ENCODE measurements at places on chromosomes 3 and 15.

GRCh38 chr15:39273717-39274411 lies 307.0 kb upstream of the THBS1 start:
- no peak for DNase-seq

DNA sequence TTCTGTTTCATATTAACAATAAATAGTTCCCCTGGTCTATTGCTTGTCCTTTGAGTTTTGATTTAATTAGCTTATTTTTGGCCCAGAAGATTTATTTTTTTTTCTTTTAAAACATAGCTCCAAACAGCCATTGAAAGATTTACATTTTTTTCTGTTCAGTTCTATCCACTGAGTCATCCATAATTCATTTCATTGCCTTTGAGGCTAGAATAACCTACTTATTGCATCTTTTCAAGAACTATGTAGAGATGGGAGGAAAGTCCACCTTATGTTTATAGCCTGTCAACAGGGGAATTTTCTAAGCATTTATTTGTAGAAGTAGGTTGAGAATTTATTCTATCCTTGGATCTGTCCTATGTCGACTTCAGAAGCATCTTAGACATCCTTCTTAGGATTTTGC lies 53.4 kb upstream of the CHD2 start:
- no peak for DNase-seq

GRCh38 chr15:68616397-68616796 lies 37.6 kb downstream of the CORO2B start:
- no peak for DNase-seq

- no peak for DNase-seq
Measured at GRCh38 chr15:101675796-101676582, 23.8 kb upstream of the TM2D3 start.

GRCh38 chr3:195458316-195458717 lies 15.5 kb upstream of the ACAP2 start:
- DNase-seq: no peak

DNA sequence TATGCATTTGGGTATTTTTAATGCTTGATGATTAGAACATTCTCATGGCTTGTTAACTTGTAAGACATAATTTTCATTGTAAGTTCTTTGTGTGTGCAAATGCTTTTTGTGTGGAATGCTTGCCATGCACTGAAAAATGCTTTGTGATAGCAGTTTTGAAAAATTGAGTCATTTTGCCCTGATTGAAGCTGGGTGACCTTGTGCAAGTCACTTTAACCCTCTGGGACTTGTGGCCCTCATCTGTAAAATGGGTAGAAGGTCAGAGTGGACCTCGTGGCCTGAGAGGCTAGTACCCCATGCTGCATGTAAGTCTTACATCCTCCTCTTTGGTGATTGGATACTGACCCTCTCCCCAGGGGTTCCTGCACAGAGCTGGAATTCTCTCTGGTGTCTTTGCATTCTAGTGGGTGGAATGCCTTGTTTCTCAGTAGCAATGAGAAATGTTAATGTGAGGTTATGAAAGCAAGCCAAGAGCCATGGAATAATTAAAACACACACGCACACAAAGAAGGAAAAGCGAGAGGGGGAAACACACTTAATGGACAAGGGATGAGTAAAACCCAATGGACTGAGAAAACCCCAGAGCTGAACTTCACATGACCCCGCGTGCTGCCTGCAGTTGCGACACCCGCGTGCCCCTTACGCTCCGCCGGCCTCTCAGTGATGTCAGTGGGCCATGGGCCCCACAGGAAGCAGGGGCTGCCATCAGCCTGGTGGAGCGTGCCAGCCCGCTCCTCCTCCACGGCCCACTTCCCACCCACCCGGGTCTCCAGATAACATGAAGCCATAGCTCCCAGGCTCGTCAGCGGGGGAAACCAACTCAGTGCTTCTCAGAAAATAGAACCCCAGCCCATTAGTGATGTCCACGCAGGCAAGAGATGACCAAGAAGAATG lies 44.0 kb downstream of the SMAD3 start:
- no peak for DNase-seq

- no peak for DNase-seq
Measured at GRCh38 chr3:160134964-160135363, 90.3 kb upstream of the C3orf80 start.

GRCh38 chr15:68769702-68770101 lies 51.0 kb downstream of the ANP32A start:
- DNase-seq: no peak

- no peak for DNase-seq
Measured at GRCh38 chr3:53350652-53351051, 3.3 kb upstream of the DCP1A start.

DNA sequence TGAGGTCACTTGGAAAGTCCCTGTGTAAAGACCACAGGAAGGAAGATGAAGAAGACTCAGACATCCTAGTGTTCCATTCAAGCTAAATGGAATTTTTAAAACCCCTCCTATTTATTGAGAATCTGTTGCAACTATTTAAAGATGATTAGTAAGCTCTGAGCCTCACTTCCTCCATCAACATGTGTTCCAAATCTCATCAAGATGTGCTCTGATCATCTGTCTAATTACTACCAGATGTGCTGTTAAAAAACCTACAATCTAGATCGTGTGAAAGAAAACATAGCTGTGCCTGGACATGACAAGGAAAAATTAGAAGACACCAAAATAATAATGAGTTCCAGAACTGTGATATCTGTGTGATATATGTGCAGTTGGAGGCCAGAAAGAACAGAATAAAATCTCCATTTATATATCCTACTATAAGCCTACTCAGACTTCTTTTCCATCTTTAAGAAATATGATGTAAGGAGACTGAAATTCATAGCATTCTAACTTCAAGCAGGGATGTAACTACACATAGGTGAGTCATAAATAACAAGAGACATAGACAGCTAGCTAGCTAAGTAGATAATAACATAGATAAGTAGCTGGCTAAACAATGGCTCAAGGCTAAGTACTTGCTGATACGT lies 7.8 kb downstream of the XPC start:
- DNase-seq: no peak

DNA sequence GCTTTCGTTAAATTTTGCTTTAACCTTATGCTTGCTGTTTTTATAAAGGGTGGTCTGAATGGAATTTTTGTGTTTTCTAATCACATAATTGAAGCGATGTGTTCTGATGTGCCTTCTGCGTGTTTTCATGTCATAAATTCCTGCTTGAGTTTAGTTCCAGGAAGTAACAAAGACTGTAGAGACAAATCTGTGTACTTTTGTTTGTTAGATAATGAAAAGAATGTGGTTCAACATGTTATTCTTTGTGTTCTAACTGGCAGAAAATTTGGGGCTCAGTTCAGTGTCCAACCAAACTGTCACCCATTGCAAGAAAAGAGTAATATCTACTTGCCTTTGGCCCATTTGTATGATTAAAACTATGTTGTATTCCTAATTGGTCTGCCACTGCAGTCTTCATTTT lies 324.0 kb downstream of the DIPK2A start:
- DNase-seq: no peak

DNA sequence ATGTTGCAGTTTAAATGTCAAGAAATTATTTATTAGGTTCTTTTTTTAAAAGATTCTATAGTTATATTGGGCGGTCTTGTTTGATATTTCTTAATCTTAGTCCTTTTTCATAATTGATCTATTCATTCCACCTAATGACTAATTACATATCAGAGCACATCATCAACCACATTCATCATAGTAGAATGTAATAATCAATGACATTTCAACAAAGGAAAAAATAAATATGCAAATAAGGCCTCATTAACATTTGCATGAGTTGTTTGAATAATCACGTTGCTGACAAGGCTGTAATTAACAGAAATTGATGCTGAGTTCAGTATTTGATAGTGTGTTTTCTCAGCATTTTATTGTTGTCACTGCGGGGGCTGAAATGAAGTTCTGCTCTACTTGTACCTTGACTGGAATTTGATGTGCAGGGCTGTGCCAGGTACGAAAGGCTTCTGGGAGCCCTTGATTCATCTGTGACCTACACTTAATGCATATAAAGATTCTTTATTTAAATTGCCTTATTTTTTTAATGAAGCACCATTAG lies 215.7 kb downstream of the TCF12 start:
- no peak for DNase-seq

DNA sequence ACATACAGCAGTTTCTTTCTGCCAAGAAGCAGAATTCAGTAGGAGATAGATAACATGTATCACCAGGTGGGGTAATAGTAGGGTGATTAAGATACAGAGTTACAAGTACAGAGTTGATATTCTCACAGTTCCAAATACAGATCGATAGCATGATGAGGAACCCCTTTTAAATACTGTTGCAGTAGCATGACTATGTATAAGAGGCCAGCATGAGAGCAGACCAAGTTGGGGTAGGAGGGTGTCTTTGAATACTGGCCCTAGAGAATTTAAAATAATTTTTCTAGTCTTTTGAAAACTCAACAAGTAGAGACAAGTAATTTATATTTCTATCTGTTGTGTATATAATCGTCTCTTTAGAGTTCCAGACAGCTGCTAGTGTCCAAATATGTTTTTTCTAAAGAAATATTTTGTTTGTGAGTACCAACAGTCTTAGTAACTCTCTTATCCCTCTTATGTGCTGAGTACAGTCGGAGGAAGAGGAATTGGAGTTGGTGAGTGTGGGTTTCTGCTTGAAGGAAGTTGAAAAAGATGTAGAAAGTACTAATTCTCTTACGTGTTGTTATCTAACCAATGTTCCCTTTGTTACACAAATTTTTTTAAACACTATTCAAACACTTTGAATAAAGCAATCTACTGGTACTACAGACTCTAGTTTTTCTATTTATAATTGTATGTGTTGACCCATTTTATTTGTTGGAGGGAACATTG lies 30.2 kb downstream of the LYSMD4 start:
- no peak for DNase-seq

GRCh38 chr15:51185213-51186159 lies 90.8 kb upstream of the TNFAIP8L3 start:
- no peak for DNase-seq

- no peak for DNase-seq
Measured at GRCh38 chr3:11769704-11770476, 76.8 kb downstream of the TAMM41 start.

GRCh38 chr3:70177881-70178645 lies 134.4 kb downstream of the MDFIC2 start:
- DNase-seq: no peak

GRCh38 chr3:45204136-45204535 lies 22.0 kb downstream of the TMEM158 start:
- DNase-seq: no peak

DNA sequence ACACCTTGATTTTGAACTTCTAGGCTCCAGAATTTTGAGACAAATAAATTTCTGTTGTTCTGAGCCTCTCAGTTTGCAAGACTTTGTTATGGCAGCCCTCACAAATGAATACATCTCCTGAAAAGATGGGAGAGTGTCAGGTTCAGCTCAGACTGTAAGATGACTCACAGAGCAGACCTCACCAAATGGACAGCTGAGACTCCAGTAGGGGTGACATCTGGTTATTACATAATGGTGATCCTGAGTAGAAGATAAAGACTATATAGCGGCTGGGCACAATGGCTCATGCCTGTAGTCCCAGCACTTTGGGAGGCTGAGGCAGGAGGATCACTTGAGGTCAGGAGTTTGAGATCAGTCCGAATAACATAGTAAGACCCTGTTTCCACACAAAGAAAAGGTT lies 26.2 kb upstream of the MTMR14 start:
- DNase-seq: no peak

- DNase-seq: no peak
Measured at GRCh38 chr3:160003520-160004128, 15.0 kb downstream of the IL12A start.

GRCh38 chr3:119885746-119886530 lies 104.0 kb downstream of the NR1I2 start:
- DNase-seq: no peak

DNA sequence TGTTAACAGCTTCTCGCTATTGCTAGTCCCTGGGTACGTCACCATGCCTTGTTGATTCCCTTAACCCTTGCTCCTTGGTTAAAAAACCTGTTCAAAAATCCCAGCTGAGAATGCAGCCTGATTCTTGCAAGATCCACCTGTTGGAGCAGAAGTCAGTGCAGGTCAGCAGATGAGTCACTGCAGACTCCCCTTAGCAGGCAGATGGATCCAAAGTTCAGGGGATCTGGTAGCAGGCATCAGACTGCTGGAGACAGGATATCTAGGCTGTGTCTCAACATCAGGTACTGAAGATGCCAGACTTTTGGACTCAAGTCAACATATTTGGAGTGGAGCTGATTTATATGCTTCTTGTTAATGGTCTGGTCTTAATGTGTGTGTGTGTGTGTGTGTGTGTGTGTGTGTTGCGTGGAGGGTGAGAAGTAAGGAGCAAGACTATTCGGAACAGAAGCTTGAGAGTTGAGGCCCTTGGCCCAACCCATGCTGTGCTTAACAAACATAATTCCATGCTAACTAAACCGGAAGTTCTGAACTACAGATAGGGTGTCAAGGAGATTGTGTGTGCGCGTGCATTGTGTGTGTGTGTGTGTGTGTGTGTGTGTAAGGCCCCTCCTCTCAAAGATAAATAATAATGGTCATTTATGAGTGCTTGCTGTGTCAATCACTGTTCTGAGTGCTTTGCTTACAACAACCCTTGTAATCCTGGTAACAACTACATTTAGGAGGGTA lies 1.0 kb upstream of the C3orf52 start:
- no peak for DNase-seq

DNA sequence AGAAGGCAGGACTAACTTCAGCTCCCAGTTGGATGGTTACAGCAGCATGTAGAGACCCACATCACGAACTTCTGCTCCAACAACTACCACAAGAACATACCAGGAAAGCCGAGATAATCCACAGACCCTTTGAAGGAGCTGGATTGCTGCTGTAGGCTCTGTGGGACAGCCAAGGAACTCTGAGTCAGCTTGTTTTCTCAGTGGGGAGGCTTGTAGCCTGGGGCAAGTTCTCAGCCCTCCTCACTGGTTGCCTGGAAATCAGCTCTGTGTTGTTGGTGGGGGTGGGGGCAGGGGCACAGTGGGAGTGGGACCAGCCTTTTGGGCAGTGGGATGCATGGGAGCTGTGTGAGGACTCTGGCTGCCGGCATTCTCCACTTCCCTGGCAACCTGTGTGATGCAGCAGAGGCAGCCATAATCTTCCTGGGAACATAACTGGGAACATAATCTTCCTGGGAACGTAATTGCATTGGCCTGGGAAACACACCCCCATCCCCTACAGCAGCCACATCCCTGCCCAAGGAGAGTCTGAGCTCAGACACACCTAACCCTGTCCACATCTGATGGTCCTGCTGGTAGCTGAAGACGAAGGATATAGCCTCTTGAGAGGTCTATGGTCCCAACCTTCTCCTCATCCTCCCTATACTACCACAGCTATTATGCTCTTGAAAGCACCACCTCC lies 153.1 kb downstream of the PEAK1 start:
- DNase-seq: no peak
